ENCODE measurements at places on chromosomes 13 and 19.

- DNase-seq: no peak
These were observed 198.6 kb downstream of the OXGR1 start for GRCh38 chr13:96795670-96796069.

- no peak for DNase-seq
These were observed 49.9 kb downstream of the ZNF787 start for GRCh38 chr19:56071151-56071550.

DNA sequence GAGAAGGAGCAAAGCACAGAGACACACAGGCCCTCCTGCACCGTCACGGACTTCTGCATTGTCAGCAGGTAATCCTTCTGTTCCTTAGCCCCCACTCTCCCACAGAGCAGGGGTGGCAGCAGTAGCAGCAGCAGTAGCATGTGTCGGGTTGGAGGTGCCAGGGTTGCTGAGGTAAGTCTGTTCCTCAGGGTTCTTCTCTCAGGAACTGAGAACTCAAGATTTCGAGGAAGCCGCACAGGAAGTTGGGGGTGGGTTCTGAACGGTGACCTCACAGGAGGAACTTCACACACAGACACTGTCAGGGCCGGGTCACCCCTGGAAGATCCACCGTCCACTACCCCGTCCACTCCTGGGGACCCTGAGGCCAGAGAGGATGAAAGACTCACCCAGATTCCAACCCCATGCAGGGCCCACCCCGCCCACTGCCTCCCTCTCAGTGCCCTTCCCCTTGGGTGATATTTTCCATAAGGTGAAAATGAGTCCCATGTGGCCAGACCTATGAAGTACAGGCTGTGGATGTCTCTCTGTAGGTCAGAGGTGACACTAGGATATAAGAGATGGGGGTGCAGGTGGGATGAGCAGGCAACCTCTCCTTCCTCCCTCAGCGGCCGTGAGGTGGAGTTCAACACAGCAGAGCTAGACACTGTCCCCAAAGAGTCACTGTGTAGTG is at the start of gene SIGLEC12:
Gene SIGLEC12, minus strand, starts transcription at position 207 of the 670 bp plus-strand sequence. Its CDS starts 67 bp downstream, at position 140.
- DNase-seq: no peak

DNA sequence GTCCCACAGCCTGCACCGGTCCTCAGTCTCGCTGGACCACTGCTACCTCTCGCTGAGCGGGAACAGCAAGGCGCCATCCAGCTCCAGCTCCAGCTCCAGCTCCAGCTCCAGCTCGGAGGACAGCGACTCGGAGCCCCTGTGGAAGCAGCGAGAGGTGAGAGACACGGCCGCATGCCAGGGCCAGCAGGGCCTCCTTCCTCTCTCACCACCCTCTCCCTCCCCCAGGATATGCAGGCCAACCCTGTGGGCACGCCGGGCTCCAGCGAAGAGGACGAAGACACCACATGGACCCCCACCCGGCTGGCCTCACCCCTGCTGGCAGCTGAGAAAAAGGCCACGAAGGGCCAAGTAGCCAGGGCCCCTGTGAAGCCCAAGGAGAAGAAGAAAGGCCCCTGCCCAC is 7.3 kb downstream of the SIX5 start:
- DNase-seq: no peak

GRCh38 chr19:50968716-50969412 is 527 bp downstream of the KLK6 start:
- DNase-seq: no peak

DNA sequence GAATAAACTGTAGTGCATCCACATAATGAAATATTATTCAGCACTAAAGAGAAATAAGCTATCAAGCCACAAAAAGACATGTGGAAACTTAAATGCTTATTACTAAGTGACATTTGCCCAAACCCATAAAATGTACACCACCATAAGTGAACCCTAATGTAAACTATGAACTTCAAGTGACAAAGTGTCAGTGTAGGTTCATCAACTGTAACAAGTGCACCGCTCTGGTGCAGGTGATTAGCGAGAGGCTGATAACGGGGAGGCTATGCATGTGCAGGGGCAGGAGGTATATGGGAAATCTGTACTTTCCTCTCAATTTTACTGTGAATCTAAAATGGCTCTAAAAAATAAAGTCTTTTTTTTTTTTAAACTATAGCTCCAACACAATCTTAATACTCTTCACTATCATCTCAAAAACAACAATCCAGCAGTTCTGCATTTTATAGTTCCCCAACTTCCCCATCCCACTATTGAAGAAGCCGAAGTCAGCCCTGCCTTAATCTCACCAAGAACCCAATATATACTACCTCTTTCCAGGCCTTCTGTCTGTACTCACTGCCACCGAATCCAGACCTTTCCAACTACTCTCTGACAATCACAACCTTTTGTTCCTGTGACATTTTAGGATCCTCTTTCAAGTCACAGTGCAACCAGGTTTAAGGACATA is 22.6 kb downstream of the ELF1 start:
- DNase-seq: no peak

GRCh38 chr13:80199585-80200292 is 141.2 kb downstream of the SPRY2 start:
- DNase-seq: no peak

GRCh38 chr13:60174113-60174512 is 10.4 kb upstream of the DIAPH3 start:
- no peak for DNase-seq

DNA sequence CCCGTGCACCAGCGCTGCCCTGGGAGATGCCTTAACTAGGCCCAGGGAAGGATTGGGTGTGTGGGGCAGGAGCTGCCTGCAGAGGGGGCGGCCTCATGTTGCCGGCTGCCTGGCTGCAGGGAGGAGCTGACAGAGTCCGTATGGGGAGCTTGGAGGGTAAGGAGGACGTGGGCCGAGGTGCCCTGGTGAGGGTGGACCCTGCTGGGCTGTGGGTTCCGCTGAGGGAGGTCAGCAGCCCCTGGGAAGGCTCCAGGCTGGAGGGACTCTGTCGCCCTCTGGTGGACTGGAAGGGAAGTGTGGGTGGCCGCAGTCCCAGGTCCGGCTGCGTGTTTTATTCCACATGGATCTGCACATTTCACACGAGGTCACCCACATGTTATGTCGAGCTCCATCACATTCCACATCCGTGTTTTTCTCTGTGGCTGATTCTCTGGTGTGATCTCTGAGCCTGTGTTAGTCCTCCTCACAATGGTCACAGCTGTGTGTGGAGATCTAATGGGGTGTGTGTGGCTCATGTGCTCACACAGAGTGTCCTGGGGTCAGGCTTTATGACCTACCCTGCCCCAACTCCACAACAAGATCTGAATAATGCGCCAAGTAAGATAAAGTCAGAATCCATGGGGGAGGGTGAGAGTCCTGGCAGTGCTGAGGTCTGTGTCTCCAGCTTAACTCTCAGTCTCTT is 1.8 kb upstream of the CEACAM8 start:
- DNase-seq: no peak

- no peak for DNase-seq
These were observed 348.3 kb downstream of the LIG4 start for GRCh38 chr13:107866941-107867623.

- DNase-seq: no peak
These were observed 10.3 kb downstream of the C19orf81 start for GRCh38 chr19:50659318-50660087.

DNA sequence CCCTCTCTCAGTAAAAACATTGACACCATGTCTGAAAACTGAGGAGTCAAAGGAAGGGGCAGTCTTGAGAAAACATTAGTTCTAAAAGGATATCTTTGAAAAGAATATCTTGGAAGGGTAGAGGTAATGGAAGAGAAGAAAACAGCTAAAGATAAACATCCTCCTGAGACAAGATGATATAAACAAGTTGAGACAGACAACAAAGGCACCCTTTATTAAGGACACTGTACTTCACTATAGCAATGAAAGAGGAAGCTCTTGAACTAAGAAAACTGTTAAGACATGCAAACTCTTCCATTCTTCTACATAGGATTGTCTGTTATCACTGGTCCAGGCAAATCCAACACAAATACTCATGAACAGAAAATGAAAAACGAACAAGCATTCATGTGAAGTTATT is 46.3 kb downstream of the MTMR6 start:
- no peak for DNase-seq

Measured in NCI-H2081 treated with DMSO at 0.1 percent for 48 hours (cell line).